ENCODE measurements at places on chromosomes 12 and 14.

DNA sequence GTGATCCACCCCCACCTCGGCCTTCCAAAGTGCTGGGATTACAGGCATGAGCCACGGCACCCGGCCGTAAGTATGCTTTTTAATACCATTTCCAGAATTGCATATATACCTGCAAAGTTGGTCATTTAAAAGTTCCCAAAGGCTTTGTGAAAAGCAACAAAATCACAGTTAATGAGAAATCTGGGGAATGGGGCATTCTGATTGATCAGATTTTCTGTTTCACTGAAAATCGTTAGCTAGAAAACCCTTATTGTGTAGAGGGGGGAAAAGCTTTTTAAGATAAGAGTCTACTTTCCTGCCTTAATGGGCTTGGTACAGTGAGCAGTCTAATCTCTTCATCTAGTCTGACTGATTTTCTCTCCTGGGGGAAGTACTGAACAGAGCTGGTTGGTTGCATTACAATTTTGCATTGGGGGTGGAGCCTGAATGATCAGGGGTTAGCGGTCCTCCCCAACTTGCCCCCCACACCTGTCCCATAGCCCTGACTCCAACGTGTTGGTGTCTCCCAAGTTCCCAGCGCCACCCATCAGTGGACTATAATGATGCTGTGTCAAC lies 23.8 kb downstream of the IL31 start:
- DNase-seq = no peak

GRCh38 chr14:89625244-89625713 lies 208.2 kb upstream of the FOXN3 start:
- DNase-seq = peak; percentile 39

DNA sequence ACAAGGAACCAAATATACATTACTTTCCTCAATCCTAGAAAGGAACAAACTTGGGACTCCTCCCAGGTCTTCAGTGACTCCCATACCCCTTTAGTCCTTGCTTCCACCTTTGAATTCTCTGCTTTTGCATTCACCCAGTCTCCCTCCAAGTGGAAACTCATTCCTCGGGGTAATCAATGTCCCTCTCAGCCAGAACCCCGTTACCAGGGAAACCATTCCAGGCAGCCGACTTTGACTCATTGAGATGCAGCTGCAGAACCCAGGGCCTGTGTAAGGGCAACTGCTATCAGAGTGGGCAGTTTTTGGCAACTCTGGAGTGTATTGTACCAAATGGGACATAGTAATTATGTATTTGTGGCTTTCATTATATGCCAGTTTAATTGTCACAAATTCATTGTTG lies 186.2 kb downstream of the NRXN3 start:
- peak; percentile 27 for DNase-seq

- DNase-seq = no peak
Observed at GRCh38 chr14:36580141-36580855, 2.1 kb downstream of the NKX2-8 start.

- DNase-seq = no peak
Observed at GRCh38 chr14:67444395-67444794, 32.4 kb upstream of the PLEK2 start.

- no peak for DNase-seq
Observed at GRCh38 chr12:12506496-12506890, 56.2 kb downstream of the DUSP16 start.

DNA sequence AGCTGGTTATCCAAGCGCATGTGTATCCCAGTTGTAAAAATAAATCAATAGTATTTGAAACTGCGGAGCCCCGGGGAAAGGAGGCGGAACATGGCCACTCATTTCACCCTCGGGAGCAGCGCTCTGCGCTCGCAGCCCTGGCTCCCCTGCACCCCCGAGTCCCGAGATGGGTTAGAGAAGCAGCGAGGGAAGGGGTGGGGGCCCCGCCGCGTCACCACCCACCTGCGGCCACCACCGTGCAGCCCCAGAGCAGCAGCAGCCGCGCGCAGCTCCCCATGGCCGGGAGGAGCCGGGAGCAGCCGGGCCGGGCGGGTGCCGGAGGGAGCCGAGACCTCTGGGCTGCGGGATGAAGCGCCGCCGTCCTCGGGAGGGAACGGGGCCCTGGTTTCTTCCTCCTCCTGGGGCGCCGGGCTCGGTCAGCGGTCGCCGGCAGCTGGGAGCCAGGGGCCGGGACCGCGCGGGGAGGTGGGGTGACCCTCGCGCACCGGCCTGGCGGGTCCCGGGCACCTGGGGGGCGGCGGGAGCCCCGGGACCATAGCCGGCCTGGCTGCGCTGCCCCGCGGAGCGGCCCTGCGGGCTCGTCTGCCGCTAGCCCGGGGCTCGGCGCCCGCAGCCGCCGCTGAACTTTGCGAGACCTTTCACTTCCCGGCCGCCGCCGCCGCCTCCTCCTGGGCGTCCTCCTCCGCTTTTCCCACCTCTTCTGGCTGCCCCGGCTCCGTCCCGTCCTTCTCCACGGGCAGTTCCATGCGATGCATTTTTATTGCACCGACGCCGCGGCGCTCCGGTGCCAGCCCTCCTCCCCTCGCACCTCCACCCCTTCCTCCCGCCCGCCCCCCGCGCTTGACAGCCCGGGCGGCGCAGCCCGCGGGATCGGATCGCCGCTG lies at the start of gene NTN4:
Gene NTN4, minus strand, starts transcription at position 732 of the 884 bp plus-strand sequence. Its CDS starts 455 bp downstream, at position 277.
- DNase-seq = peak; percentile 27

GRCh38 chr12:54060975-54061778 lies 7.5 kb downstream of the HOXC4 start:
- DNase-seq = no peak

- DNase-seq = no peak
Observed at GRCh38 chr12:19451196-19451595, 11.9 kb downstream of the AEBP2 start.

DNA sequence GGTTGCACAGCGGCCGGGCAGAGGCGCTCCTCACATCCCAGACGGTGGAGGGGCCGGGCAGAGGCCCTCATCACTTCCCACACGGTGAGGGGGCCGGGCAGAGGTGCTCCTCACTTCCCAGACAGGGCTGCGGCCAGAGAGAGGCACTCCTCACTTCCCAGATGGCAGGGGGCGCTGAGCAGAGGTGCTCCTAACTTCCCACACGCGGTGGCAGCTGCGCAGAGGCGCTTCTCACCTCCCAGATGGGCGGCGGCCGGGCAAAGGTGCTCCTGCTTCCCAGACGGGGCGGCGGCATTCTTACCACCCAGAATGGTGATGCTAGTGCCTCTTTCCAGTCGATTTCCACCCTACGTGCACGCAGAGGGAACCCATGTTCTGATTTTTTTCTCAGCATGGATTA lies 304.4 kb downstream of the RGS6 start:
- DNase-seq = no peak

- no peak for DNase-seq
Observed at GRCh38 chr12:8953773-8954402, 4.4 kb upstream of the M6PR start.

GRCh38 chr14:92540472-92541048 lies 27.0 kb downstream of the RIN3 start:
- DNase-seq = peak; percentile 31

- DNase-seq = no peak
Observed at GRCh38 chr12:27498149-27498548, 25.9 kb upstream of the PPFIBP1 start.

DNA sequence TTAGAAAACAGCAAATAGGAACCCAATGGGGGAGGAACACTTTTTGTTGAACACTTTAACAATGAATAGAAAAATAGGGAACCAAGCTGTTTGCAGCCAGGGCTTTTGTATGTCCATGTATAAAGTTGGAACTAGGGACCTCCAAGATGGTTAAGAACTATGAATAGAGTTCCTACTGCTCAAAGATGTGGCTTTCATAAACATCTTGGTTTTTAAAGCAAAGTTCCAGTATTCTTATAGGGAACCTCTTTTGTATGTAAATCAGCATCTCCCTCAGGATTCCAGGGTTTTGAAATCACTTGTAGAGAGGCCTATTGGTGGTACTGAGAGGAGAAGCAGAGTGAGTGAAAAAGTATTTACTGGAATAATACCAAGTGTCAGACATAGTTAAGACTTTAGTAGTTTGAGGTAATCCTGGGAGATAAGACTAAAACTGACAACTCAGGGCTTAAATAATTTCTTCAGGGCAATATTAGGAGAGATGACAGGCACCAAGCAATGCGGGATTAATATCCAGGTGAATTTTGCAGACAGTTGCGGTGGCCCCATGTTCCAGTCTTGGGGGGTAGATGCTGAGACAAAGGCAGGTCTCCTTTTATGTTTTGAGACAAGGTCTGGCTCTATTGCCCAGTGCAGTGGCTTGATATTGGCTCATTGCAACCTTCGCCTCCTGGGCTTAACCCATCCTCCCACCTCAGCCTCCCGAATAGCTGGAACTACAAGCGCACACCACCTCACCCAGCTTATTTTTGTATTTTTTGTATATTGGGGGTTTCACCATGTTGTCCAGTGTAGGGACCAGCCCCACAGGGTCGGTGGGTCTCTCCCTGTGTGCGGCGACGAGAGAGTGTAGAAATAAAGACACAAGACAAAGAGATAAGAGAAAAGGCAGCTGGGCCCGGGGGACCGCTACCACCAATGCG lies 10.4 kb upstream of the EID3 start:
- no peak for DNase-seq

DNA sequence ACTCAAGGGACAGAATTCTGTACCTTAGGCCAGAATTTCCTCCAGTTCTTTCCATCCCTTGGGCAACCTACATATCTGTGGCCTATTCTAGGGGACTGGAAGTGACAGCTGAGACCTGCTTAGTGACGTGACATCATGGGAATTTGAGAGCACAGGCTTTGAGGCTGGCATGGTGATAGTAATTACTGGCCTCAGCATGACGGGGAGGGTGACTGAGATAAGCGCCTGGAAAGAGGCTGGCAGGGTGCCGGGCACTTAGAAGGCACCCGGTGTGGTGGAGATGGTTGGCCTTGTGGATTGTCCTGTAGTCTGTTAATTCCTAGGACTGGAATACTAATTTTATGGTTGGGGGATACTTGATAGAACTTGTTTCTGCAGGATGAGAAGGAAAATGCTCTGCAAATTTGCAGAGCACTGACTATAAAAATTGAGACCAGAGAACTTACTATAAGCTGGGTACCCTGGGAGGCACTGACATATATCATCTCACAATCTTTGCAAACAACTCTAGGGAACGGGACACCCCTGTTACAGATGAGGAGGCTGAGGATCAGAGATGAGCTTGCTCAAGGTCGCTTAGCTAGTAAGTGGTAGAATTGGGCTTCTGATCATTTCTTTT lies 42.2 kb upstream of the TBX3 start:
- no peak for DNase-seq

DNA sequence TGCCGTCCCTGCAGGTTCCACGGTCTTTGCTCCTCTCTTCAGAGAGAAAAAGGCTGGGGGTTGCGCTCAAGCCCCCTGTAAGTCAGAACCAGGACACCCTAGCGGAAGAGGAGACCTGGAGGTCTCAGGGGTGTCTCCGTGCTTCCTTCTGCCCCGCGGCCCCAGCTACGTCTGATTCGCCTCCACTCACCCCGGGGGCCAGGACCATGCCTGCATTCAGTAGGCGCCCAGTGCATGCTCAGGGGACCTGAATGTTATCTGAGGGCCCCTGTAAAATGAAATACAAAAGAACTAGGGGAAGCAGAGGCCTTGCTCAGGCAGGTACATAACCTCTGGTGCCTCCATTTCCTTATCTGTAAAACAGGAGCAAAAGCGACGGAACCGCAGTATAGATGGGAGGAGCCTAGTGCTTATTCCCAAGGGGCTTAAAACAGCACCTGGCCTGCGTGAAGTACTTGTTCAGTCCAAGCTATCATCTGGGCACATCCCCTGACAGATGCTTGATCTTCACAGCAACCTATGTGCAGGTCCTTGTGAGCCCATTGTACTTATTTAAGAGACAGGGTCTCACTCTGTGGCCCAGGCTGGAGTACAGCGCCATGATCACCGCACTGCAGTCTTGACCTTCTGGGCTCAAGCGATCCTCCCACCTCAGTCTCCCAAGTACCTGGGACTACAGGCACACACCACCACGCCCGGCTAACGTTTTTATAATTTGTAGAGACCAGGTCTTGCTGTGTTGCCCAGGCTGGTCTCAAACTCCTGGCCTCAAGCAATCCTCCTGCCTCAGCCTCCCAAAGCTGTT lies 110.3 kb upstream of the NCOR2 start:
- DNase-seq = no peak

DNA sequence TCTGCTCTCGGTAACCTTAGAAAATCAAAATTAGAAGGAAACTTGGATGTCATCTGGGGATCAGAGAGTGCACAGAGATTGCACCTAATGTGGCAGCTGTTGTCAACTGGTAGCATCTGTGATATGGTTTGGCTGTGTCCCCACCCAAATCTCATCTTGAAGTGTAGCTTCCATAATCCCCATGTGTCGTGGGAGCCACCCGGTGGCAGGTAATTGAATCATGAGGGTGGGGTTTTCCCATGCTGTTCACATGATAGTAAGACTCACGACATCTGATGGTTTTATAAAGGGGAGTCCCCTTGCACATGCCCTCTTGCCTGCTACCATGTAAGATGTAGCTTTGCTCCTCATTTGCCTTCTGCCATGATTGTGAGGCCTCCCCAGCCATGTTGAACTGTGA lies 127.7 kb upstream of the SRRM4 start:
- DNase-seq = peak; percentile 18

GRCh38 chr14:75822522-75823141 lies 159.2 kb downstream of the TGFB3 start:
- no peak for DNase-seq
